Activated CD8-positive, alpha-beta memory T cell treated with anti-CD3 and anti-CD28 coated beads for 1 hour (primary cell): ENCODE measurements at places on chromosomes 2 and 18.

DNA sequence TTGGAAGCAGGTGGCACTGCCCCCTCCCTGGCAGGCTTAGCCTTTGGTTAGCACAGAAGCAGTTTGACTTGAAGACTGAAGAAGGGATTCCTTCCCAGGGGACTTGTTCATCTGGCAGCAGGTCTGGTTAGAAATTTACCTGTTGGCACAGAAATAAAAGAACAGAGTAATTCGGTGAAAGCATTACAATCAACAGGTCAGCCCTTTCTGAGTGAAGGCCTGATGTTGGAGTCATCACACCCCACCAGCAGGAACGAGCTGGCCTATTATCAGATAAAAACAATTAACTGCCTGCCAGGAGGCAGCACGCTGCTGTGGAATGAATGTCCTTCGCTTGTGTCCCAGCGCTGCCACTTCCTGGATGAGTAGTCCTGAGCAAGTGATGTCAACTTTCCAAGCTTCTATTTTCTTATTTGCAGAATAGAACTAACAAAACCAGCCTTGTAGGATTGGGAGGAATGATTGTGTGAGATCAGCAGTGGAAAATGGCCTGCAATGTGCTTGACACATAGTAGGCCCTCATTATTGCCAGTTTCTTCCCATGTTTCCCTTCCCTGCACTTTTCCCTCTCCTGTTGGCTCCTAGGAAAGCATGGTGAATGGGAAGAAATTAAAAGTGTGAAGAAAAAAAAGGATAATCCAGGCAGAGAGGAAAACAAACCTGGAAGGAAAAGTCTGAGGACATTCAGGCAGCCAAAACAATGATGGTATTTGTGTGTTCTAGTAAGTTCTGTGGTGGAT is 29.0 kb downstream of the LGALSL start:
- no peak for DNase-seq

DNA sequence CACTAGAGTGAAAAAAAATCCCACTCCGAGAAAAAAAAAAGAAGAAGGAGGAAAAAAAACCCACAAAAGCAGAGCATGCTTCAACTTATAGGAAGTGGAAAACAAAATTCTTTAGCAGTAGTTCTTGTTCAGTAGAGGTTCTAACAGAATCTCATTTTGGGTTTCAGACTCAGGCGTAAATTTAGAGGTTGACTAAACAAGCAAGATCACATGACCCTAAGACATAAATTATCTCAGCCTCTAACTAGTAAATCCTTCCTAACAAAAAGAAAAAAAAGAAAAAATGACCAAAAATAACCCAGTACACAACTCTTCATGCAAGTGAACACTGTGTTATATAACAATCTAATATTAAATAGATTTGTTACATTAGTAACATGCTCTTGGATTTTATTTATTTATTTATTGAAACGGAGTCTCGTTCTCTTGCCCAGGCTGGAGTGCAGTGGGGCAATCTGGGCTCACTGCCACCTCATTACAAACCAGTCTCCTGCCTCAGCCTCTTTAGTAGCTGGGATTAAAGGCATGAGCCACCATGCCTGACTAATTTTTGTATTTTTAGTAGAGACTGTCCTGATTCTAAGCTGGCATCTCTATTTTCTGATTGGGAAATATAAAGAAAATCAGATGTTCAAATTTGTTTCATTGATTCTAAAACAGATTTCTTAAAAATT is 35.4 kb downstream of the PPP4R3B start:
- no peak for DNase-seq

GRCh38 chr2:12259493-12259892 is 457.2 kb upstream of the TRIB2 start:
- DNase-seq, result no peak

DNA sequence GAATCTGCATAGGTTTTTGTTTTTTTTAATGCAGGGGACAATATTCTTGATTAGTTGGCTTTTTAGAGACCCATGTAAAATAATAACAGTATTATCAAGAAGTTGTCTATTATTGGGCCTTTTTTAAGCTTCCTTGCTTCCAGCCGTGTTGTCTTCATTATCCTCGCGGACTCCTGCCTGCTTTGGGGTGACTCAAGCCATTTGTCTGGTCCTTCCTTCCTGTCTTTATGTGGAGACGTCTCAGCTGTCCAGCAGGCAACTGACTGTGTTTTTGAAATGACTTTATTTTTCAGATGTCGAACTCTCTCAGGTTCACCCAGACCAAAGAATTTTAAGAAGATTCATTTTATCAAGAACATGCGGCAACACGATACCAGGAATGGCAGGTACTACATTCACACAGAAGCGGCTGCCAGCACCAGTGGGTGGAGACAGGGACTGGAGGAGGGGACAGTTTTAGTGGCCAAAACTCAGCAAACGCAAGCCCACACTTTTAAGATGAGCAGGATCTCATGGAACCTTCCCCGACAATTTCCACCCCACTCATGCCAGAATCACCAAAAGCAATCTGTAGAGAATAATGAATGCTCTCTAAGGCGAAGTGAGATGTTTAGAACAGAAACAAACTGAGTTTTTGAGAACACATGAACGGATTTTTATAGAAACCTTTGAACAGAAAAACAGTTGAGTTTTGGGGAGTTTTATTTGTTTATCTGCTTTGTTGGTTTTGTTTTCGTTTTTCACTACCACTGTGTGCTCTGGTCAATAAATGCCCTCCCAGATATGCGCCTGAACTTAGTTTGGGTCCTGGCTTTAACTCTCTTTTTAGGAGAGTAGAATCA is 59.1 kb downstream of the CABLES1 start:
- DNase-seq, result no peak

- no peak for DNase-seq
These were observed 7.6 kb downstream of the PRKAG3 start for GRCh38 chr2:218824004-218824403.

GRCh38 chr18:49565612-49566011 is 3.8 kb downstream of the LIPG start:
- no peak for DNase-seq

DNA sequence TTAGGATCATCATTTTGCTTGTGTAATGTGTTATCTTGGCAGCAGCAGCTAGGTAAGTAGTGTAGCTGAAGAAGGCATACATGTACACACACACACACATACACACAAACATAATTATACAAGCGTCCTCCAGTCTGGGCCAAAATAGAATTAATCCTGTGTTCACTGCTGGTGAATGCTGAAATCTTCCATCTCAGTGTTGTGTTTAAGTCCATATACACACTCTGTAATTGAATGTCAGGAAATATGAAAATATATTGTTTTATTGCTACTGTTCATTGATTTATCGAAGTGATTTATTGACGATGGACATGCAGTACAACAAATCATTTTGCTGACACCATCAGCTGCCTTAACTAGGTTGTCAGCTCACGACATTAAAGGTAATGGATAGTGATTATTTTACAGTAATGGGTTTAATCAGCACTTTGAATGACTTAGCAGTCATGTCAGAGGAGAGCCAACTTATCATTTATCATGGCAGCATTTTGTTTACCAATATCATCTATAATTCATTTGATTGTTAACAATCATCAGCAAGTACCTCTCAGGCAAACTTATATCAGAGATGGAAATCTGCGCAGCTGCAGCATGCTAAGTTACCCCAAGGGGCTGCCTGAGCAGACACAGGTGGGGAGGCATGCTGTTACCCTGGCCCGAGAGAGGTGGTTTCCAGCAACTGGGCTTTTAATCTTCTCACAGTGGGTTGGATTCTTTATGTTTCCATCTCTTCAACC is 83.7 kb upstream of the FSHR start:
- DNase-seq, result no peak

DNA sequence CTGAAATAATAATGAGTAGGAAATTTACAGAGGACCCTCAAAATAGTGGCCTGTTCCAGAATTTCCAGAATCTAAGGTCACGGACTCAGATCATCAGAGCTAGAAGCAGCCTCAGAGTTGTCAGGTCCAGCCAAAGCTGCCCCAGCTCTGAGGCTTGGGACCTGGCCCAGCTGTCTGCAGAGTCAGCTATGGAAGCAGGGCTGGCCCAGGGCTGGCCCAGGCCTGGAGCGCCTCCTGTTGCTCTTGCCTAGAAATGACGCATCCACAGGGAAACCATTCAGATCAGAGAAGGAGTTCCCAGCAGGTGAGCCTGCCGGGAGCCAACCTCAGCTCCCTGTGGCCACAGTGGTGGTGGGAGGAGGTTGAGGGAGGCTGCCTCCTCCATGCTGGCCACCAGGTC is 106.7 kb upstream of the ARL4C start:
- DNase-seq, result no peak

DNA sequence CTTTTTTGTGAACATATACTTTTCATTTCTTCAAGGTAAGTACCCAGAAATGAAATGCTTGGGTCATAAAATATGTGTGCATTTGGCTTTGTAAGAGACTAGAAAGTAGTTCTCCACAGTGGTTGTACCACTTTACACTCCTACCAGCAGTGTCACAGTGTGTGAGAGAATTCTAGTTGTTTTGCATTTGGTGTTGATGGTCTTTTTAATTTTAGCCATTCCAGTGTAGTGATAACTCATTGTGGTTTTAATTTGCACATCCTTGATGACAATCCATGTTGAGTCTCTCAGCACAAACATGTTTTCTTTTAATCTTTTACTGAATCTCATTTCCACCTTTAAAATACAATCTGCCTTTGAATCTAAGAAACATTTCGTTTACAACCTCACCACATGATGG is 402.5 kb upstream of the ETAA1 start:
- DNase-seq, result no peak

DNA sequence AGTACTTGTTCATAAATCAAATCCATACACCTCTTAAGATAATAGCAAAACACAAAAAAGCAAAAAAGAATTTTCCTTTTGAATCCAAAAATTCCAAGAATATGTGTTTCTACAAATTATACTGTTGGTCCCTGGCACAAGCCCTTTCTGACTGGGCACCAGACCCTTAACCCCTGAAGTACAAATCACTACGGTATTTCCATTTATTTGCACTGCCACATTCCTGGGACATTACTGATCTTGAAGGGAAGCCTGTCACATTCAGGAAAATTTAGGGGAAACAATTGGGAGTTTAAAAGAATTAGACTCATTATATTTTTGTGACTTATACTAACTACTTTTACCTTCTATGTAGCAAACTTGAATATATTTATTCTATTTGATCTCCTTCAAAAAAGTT is 98.8 kb downstream of the ZNF521 start:
- no peak for DNase-seq

GRCh38 chr2:38037757-38038621 is 38.0 kb downstream of the CYP1B1 start:
- no peak for DNase-seq

GRCh38 chr2:205321231-205321630 is 361.1 kb upstream of the NRP2 start:
- DNase-seq, result no peak

- no peak for DNase-seq
These were observed 87.4 kb downstream of the ITSN2 start for GRCh38 chr2:24272907-24273306.

GRCh38 chr2:44663471-44664073 is 277.9 kb upstream of the SIX3 start:
- no peak for DNase-seq

DNA sequence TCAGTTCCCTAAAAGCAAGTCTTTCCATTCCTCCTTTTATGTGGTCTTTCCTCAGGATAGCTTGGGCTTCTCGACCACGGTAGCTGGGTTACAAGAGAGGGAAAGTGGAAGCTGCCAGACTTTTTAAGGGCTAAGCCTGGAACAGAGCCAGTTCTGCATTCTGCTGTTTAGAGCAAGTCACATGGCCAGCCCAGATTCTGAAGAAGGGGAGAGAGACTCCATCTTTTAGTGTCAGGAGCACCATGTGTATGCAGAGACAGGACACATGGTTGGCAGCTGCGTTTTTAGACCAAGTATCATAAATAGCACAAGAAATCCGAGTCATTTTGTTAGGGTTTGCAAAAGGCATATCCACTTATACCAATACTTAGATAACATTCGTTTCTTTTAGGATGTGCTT is 4.7 kb downstream of the HMSD start:
- no peak for DNase-seq

- no peak for DNase-seq
These were observed 31.0 kb upstream of the GREB1 start for GRCh38 chr2:11502740-11503292.

- DNase-seq, result no peak
These were observed 921.9 kb upstream of the CELF4 start for GRCh38 chr18:38487521-38487920.

DNA sequence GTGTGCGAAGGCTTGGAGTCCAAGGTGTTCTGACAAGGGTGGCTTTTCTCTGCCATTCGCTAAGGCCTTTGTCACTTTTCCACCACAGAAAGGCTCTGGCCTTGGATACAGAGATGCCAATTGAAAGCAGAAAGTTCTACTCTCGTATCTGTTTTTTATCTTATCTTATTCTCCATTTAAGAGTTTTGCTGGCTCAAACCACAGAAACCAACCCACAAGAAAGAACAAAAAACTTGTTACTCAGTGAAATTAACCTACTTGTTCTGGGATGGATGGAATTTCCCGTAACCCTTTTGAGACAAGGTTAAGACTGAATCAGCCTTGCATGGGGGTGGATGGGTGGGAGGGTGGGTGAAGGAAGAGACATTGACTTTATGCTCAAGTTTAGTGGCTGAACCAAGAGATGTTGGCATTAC is 221.7 kb downstream of the CDH20 start:
- DNase-seq, result no peak

- DNase-seq, result no peak
These were observed 33.9 kb downstream of the STAT1 start for GRCh38 chr2:190979906-190980629.
